ENCODE measurements at places on chromosomes 3 and 15. TPM values are rescaled to one million over a fixed set of nuclear protein-coding genes. Genes with fewer than 3 reads are reported as not detected.
A peak's percentile ranks its signal among the peaks of the same experiment; 100 is the strongest.

DNA sequence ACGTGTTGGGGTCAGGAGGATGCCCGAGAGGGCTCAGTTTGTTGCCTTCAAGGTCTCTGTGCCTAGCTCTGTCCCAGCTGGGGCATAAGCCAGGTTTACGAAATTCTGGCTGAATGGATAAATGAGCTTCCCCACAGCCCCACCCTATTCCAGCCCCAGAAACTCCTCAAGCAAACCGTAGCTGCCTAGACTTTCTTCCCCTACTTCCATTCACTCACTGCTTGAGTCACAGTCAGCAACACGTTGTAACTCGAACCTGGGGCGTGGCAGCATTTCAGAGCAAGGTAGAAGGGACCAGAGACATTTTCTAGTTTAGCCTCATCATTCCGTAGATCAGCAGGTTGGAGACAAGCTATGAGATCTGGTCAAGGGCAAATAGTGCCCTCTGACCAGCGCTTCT is 24.2 kb downstream of the NMNAT3 start:
- DNase-seq, result peak; percentile 92

Gene RAB6B
- total RNA-seq, result 1.1 TPM

GRCh38 chr3:33538678-33539339 is 98.6 kb upstream of the UBP1 start:
- DNase-seq, result no peak

DNA sequence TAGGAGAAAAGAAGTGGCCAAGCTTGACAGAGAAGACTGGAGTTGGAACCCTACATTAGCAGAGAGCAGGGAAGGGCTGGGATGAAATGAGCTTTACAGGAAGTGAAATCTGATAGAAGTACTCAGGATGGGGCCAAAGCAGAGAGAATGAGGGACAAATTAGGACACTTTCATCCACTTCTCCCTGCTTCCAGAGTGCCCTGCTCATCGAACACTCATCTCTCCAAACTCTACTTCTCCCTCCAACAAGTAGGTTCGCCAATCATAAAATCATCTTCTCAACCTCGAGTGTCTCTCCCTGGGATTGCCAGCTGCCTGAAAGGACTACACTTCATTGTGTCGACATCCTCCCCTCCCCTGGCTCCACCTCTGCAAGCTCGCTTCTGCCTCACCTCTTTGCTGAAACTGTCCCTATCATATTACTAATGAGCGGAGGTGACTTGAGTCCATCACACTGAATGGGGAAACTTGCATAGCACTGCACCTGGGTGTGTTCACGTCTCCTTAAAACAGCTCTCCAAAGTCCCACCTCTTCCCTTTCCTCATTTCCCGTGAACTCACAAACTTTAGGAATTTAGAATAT is 365.8 kb downstream of the FOXP1 start:
- DNase-seq, result no peak

- peak; percentile 27 for DNase-seq
Observed at GRCh38 chr3:61524933-61525332, 36.4 kb upstream of the PTPRG start.

GRCh38 chr3:124420392-124420791 is 309.9 kb upstream of the UMPS start:
- DNase-seq, result no peak

DNA sequence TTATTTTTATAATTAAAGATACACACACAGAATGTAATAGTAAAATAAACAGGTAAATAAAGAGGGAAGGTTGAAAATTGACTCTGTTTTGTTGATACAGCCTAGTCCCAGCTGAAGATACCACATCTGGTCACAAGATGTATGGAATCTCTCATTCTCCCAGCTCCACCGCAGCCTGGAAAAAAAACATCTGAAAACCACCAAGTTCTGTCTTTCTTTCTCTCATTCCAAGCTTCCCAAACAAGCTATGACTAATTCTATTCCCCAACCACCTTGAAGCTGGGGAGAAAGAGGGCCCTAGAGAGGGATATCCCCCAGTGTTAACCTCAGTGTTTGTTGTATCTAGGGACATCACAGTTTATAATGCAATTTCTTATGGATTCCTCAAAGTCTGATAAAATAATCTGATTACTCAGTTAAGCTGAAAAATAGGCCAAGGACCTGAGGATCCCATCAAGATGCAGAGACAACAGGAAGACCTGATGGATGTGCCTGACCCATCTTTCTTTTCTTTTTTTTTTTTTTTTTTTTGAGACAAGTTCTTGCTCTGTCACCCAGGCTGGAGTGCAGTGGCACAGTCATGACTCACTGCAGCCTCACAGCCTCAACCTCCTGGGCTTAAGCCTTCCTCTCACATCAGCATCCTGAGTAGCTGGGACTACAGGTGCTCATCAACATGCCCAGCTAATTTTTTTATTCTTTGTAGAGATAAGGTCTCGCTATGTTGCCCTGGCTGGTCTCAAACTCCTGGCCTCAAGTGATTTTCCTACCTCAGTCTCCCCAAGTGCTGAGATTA is 38.1 kb downstream of the SRGAP3 start:
- DNase-seq, result peak; percentile 25

DNA sequence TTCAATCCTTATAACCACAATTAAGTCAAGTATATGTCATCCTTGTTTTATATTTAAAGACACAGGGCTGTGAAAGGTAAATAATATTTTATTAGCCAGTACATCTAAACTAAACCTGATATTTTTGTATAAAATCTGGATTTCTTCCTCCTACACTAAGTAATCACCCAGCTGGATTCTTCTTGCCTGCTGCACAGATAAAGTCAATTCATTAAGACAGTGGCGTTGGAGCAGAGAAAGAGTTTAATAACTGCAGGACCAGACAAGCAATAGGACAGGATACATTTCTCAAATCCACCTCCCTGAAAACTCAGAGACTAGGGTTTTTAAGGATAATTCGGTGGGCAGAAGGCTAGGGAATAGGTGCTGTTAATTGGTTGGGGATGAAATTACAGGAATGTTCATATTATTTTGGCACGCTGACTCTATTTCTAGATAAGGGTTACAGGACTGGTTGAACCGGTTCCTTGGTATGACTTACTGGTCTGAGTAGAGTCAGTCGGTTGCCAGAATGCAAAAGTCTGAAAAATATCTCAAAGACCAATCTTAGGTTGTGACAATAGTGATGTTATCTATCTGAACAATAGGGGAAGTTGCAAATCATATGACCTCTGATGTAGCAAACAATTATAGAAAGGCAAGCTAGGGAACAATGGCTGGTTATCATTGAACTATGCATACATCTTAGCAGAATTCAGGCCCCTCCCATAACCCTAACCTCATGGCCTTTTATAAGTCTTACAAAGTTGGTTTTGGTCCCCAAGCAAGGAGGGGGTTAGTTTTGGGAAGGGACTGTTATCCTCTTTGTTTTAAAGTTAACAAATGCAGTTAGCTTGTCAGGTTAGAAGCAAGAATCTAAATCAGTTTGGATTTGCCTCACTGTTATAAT is 244.8 kb downstream of the ALCAM start:
- no peak for DNase-seq

- no peak for DNase-seq
Observed at GRCh38 chr15:48856942-48857341, 21.0 kb upstream of the EID1 start.

Gene GJD2
- total RNA-seq, result not detected

Gene PPM1L
- 1.7 TPM for total RNA-seq

Gene FMN1
- 1.2 TPM for total RNA-seq

DNA sequence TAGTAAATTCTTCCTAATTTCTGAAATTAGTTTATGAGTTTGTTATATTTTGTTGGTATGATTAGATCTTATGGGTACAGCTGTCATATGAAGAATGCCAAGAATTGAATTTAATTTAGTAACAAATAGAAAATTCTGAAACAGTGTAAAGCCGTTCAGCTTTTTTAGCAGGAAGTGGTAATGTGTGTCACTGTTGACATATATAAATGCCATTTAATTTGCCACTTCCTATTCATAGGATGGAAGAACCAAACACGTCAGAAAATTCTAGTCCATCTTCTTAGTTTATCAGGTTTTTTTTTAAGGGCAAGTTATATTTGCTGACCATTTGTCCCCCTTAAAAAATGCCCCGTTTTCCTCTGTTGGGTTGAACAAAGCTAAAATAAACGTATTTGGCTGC is 43.0 kb downstream of the RAB8B start:
- no peak for DNase-seq

Gene RETNLB
- total RNA-seq, result not detected

DNA sequence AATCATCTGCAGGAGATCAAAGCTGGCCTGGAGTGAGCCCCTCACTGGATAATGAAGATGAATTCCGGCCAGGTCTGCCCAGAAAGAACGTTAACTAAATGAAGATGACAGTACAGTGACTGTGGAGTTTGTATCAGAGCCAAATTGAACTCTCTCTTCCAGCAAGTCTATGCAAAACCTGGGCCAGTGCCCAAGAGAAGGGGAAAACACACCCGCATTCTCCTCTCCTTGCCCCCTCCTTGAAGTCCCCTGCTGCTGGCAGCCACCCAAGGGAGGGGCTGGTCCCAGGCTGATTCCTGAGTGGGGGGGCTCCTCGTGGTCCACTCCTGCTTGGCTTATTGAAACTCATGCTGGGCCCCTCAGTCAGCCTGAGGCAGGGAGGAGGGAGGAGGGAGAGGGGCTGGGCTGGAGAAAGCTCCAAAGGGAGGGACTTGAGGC is 155.7 kb downstream of the RAB11A start:
- DNase-seq, result peak; percentile 25

GRCh38 chr3:196207833-196208607 is 3.2 kb downstream of the ZDHHC19 start:
- no peak for DNase-seq

Gene GNB4
- total RNA-seq, result 20.3 TPM

- peak; percentile 83 for DNase-seq
Observed at GRCh38 chr15:77506311-77507142, 85.8 kb downstream of the HMG20A start.

DNA sequence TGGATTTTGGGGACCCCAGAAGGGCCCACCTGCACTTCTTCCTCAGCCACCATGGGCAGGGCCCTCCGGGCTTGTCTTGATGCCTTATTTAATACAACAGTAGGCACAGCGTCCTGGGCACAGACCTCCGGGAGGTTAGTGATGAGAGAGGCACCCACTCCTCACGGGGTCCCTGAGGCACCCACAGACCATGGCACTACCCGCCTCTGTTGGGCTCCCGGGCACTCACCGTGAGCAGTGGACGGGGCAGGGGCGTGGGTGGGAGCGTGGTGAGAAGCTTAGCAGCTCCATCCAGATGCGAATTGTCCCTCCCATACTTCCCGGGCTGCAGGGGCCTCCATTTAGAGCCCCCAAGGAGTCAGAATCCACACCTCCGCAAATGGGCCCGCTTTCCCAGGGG is 317 bp upstream of the MESP2 start:
- no peak for DNase-seq

- DNase-seq, result peak; percentile 76
Observed at GRCh38 chr15:64070965-64071851, 22.4 kb downstream of the CIAO2A start.

- no peak for DNase-seq
Observed at GRCh38 chr3:196525141-196525540, 10.0 kb upstream of the SMCO1 start.

DNA sequence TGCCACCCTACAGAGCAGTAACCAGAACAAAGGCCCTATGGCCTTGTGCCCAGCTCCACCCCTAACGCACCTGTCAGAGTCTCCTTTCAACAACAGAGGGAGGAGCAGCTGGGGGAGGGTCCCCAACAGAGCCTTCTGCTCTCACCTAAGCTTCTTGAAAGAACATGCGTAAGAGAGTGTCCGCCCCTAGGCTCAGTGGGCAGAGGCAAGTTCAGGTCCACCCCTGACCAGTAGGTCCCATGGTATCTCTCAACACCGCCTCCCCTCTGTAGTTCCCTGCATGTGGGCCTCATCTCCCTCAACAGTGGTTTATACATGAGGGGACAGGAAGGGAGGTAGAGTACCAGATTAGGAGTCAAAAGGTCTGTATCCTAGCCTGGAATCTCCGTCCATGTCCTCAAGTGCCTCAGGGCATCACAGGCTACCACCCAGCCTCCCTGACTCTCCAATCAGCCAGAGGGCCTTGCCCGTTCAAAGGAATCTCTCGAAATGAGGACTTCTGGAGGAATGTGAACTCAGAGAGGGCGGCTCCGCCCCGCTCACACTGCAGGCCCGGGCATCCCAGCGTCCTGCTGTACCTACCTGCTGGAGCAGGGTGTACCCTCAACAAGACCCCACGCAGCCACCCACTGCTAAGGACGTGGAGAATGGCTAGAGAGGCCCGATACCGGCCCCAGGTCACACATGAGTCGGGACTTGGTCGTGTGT is 680 bp downstream of the POC1A start:
- peak; percentile 40 for DNase-seq

Gene NEK10
- total RNA-seq, result 1.1 TPM

Gene KLHL40
- total RNA-seq, result not detected

- DNase-seq, result no peak
Observed at GRCh38 chr3:46187341-46187700, 20.8 kb downstream of the CCR1 start.

Gene CSPG5
- total RNA-seq, result 0.71 TPM

DNA sequence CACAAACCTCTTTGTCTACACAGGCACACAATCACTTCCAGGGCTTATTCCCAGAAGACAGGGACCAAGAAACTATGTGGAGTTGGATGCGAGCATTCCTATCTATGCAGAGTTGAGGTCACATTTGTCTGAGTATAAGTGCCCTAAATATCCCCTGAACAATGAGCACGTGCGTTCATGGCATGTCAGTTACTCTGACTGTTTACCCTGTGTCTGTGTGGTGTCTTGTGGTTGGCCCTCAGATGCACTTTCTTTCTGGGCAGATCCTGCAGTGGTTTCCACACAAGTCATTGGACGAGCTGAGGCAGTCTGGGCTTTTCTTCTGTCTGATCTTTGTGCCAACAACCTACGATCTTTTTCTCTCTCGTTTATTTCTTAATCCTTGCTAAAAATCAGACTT is 134.5 kb downstream of the FBN1 start:
- no peak for DNase-seq

GRCh38 chr15:31307270-31308184 is 19.1 kb upstream of the KLF13 start:
- DNase-seq, result no peak

DNA sequence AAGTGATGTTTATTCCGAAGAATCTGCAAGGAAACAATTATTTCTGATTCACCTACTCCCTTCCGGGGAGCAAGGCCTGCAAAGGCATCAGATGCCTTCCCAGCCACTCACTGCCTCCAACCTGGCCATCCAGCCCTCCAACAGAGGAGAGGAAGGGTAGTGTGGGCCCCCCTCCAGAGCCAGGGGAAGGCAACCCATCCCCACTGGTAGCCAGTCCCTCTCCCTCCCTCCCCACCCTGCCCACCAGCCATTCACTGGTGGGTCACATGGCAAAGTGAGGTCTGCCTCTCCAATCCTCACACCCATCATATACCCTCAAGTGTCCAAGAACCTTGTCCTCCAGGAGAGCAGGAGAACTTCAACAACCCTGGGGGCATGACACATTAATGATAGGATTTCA is 2.4 kb upstream of the VIPR1 start:
- no peak for DNase-seq

- no peak for DNase-seq
Observed at GRCh38 chr15:74327756-74328155, 39.7 kb downstream of the CYP11A1 start.

- DNase-seq, result no peak
Observed at GRCh38 chr3:48476426-48477053, 27.4 kb downstream of the SHISA5 start.

Gene LAMB2
- 264 TPM for total RNA-seq

Gene PYDC2
- not detected for total RNA-seq

- DNase-seq, result peak; percentile 89
Observed at GRCh38 chr15:66955871-66956585, 109.4 kb upstream of the SMAD3 start.

Measured in MCF 10A (cell line).